Activated B cell treated with CpG ODN at 0.5 μM for 24 hours (primary cell): ENCODE measurements at places on chromosomes 2 and 18.

GRCh38 chr2:568639-569235 is 108.5 kb downstream of the TMEM18 start:
- no peak overlapping the region for H3K27ac ChIP-seq
- peaks cover 45% of the 10 kb centered on the region for H3K27me3 ChIP-seq
- no peaks in the 10 kb centered on the region for H3K4me1 ChIP-seq
- DNase-seq = no peak
- no peak overlapping the region for H3K4me3 ChIP-seq

GRCh38 chr2:15043336-15044058 is 411.0 kb downstream of the LRATD1 start:
- no peak overlapping the region for H3K27ac ChIP-seq
- no peaks in the 10 kb centered on the region for H3K36me3 ChIP-seq
- H3K27me3 ChIP-seq = peaks cover 5% of the 10 kb centered on the region
- no peak overlapping the region for H3K4me3 ChIP-seq
- no peaks in the 10 kb centered on the region for H3K4me1 ChIP-seq
- DNase-seq = no peak

DNA sequence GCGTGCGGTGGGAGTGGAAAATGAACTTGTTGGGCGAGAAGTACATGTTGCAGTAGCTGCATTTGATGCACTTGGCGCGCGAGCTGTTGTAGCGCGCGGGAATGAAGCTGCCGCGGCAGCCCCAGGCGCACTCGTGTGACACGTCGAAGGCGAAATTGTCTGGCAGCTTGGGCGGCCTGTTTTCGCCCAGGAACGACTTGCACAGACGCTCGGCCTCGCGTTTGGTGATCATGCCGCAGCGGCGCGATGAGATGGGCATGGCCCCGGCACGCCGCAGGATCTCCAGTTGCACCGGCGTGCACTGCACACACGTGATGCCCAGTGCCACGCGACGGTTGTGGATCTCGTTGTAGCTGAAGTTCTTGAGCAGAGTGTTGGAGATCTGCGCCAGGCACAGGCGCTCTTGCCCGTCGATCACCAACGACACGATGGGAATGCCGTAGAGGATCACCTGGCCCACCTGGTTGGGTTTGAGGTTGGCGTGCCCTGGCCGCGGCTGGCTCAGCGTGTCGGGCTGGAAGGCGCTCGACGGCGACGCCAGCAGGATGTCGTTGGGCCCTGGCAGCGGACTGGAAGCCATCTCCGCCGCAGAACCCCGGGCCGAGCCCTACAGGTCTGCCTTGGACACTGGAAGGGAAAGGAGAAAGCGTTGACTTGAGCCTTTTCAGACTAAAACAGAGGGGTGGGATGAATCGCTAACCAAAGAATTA is 2.7 kb downstream of the SKOR2 start:
- no peak overlapping the region for H3K4me3 ChIP-seq
- H3K36me3 ChIP-seq = no peaks in the 10 kb centered on the region
- peaks cover 4% of the 10 kb centered on the region for H3K4me1 ChIP-seq
- peaks cover 66% of the 10 kb centered on the region for H3K27me3 ChIP-seq
- DNase-seq = no peak
- no peak overlapping the region for H3K27ac ChIP-seq

- no peak overlapping the region for H3K4me3 ChIP-seq
- H3K4me1 ChIP-seq = peaks cover 4% of the 10 kb centered on the region
- peaks cover 12% of the 10 kb centered on the region for H3K36me3 ChIP-seq
- no peak overlapping the region for H3K27ac ChIP-seq
Observed at GRCh38 chr2:28004086-28004485, 113.6 kb downstream of the BABAM2 start.
